ENCODE measurements at places on chromosomes 6 and 20. TPM values are rescaled to one million over a fixed set of nuclear protein-coding genes. Genes with fewer than 3 reads are reported as not detected.

DNA sequence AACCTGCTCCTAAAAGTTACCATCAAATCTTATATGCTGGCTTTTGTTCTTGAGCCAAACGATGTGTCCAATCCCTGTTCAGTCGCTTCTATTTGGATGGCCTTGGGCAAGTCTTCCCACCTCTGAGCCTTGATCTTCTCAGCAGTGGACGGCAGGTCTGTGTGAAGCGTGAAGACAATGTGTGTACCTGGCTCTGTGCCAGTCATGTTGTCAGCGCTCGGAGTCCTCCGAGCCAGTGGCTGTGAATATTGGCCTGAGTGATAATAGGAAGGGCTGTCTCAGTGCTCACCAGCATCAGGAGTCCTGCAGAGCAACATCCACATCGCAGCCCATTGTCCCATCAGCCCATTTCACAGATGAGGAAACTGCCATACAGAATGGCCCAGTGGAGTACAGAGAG, 219.0 kb downstream of the CDC5L start:
- no peak overlapping the region for H3K27ac ChIP-seq
- no peak overlapping the region for H3K4me3 ChIP-seq
- no peaks in the 10 kb centered on the region for H3K27me3 ChIP-seq
- no peaks in the 10 kb centered on the region for H3K4me1 ChIP-seq

DNA sequence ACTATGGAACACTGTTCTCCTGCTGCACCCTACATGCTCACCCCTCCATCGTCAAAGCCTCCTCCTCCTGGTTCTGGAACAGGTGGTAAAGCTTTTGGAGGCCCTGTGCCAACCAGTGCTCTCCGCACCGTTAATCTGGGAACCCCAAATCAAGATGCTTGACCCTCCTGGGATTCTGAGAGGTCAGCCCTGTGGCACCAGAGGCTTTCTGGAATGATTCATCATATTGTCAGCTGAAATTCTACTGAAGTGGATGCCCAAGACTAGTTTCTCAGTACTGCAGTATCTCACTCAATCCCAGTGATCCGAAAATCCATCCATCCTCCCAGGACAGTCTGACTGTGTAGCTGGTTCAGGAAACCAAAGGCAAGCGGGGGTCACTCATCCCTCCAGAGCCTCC, 92.7 kb downstream of the TRERF1 start:
- no peak for DNase-seq
- no peak overlapping the region for H3K4me3 ChIP-seq
- no peak overlapping the region for H3K27ac ChIP-seq
- no peaks in the 10 kb centered on the region for H3K27me3 ChIP-seq
- no peaks in the 10 kb centered on the region for H3K36me3 ChIP-seq
- H3K4me1 ChIP-seq, result no peaks in the 10 kb centered on the region

DNA sequence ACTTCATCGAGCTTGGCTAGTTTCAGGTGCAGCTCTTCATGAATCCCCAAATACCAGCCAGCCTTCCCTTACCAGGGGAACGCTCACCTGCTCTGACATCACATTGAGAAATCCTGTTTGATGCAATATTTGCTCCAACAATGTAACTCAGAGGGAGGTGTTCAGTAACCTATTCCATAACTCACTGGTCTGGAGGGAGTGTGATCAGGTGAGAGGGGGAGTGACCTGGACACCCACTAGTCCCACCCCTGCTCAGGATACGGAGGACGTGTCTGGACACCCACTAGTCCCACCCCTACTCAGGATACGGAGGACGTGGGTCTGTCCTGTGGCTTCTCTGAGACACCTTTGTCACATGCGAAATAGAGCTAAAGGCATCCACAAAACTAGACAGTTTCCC, 70.3 kb downstream of the HUS1B start:
- DNase-seq, result no peak
- no peaks in the 10 kb centered on the region for H3K27me3 ChIP-seq
- no peak overlapping the region for H3K4me3 ChIP-seq
- no peaks in the 10 kb centered on the region for H3K4me1 ChIP-seq
- no peaks in the 10 kb centered on the region for H3K36me3 ChIP-seq

SERPINB1 gene
- 62.3 TPM for total RNA-seq

TRIM40 gene
- not detected for total RNA-seq

DNA sequence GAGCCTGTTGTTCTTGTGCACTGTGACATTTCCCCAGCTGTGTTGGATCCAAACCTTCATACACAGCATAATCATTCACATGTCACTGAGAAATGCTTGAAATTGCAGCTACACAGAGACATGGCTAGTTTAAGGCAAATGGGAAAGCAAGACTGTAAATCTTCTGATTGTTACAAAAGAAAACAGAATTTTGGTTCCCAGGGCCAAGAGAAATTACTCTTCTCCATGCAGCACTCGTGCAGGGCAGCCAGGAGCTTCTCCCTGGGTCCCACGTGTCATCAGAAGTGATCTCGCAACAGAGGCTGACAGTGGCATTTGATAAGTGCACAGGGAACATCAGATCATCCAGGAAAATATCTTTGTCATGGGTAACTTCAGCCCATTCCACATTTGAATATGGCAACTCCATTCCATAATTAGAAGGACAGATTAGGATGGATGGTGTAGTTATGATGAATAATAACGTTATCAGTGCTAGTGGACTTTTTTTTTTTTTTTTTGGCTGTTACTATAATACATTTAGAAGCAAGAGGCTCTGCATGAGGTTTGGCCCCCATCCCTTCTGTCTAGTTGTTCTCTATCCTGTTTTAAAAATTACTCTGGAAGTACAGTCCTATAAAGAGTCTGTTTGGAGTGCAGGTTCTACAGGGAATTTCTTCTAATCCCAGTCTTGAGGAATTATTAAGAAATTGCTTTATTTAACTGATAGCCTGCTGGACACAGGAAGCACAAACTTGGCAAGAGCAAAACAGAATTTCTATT, 571.0 kb upstream of the NOX3 start:
- no peak overlapping the region for H3K4me3 ChIP-seq
- H3K27ac ChIP-seq, result no peak overlapping the region
- peaks cover under 1% of the 10 kb centered on the region for H3K4me1 ChIP-seq
- no peaks in the 10 kb centered on the region for H3K27me3 ChIP-seq
- no peaks in the 10 kb centered on the region for H3K36me3 ChIP-seq
- no peak for DNase-seq
